C1 segment of cervical spinal cord (tissue), 14 donors: ENCODE measurements at places on chromosomes 1 and 21.

DNA sequence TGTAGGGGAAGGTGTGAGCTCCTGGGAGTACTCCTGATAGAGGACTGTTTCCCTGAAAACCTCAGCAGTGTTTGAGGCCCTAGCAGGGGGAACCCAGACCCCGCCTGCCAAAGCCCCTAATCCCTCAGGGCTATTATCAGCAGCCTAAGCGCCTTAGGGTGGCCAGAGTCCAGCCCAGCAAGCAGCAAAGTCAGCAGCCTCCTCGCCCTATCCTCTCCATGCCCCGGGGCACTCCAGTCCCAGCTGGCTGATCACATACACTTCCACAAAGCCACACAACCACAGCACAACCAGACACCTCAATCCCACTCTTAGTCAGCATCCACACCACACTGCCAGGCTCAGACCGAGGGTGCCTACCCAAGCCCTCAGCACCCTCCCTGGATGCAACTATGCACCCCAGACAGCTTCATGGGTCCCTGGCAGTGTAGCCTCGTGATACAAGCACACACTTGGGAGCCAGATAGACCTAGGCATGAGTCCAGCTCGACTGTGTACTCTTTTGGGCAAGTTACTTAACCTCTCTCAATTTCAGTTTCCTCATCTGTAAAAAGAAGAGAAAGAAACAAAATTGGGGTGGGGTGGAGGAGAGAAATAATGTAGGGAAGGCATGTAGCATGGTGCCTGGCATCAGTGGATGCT lies 7.1 kb downstream of the IGSF9 start:
- no peak for DNase-seq

- DNase-seq = no peak
These were observed 58.5 kb downstream of the SERBP1 start for GRCh38 chr1:67371681-67372080.

DNA sequence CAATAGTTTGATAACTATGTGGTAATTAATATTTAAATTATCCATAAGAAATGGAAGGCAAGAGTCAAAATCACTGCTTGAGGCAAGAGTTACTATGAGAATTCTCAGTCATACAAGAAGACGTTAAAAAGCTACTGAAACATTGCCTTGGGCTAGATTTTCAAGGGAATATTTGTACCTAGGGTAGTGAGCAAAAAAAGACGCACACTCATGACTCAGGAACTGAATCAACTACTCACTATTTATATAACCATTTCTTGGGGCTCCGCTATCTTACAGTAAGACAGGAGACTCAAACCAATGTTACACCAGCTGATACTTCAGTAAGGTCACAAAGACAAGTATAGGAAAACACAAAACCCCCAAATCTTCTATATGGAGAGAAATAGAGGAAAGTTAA lies 151.5 kb upstream of the RNPC3 start:
- DNase-seq = no peak

GRCh38 chr1:171384496-171384895 lies 70.5 kb downstream of the FMO4 start:
- DNase-seq = no peak

GRCh38 chr1:154957091-154957657 lies 1.3 kb upstream of the PBXIP1 start:
- DNase-seq = no peak

DNA sequence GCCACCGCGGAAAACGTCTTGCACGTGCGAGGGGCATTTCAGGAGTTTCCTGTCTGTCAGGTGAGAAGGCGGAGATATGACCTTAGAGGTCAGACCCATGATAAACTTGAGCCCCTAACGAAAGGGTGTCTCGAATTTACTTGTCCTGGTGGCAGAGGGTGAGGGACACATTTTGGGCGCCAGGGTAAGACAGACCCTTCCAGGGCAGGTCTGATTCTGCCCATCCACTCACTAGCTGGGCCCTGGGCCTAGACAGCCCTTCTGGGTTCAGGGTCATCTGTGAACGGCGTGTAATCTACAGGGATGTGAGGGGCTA lies 395 bp upstream of the CSRP1 start:
- DNase-seq = no peak

DNA sequence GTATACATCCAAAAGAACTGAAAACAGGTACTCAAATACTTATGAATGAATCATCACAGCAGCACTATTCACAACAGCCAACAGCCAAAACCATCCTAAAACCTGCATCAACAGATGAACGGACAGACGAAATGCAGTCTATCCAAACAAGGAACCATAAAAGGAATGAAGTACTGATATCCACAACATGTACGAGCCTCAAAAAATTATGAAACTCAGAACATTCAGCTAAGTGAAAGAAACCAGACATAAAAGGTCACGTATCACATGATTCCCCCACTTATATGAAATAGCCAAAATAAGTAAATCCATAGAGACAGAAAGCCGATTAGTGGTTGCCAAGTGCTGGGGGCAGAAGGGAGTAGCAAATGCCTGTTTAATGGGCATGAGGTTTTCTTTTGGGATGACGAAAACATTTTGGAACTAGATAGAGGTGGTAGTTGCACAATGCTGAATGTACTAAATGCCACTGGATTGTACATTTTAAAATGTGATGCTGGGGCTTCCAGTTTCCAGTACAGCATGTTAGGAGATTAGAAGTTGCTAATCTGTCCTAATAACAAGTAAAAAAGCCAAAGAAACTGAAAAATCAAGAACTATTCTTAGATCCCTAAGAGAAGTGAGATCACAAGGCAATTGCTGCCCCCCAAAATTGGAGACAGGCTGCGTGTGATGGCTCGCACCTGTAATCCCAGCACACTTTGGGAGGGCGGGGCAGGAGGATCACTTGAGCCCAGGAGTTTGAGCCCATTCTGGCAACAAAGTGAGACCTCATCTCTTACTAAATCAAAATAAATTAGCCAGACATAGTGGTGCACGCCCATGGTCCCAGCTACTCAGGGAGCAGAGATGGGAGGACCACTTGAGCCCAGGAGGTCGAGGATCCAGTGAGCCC lies 25.3 kb downstream of the CLSTN1 start:
- DNase-seq = no peak

- DNase-seq = no peak
These were observed at the start of gene PTCH2 for GRCh38 chr1:44842862-44843655. TSS of gene PTCH2 (minus strand) at chr1:44843253. CDS start at chr1:44842932, 321 bp downstream.

GRCh38 chr1:94031591-94031990 lies 89.4 kb downstream of the ABCA4 start:
- no peak for DNase-seq
